ENCODE measurements at places on chromosomes 7 and 10. TPM values are rescaled to one million over a fixed set of nuclear protein-coding genes. Genes with fewer than 3 reads are reported as not detected.

WDR86 gene
- 2.5 TPM for polyA plus RNA-seq

ABHD11 gene
- 33.7 TPM for polyA plus RNA-seq

AS3MT gene
- polyA plus RNA-seq, result 9.0 TPM

NCF1 gene
- 0.05 TPM for polyA plus RNA-seq

DCLRE1A gene
- polyA plus RNA-seq, result 2.6 TPM

ANXA7 gene
- polyA plus RNA-seq, result 88.1 TPM

ELAPOR2 gene
- polyA plus RNA-seq, result 15.9 TPM

SPACDR gene
- 0.93 TPM for polyA plus RNA-seq

ITGA8 gene
- not detected for polyA plus RNA-seq

UPK3B gene
- not detected for polyA plus RNA-seq

CNPY1 gene
- polyA plus RNA-seq, result not detected

PURB gene
- 4.1 TPM for polyA plus RNA-seq

AEBP1 gene
- 105 TPM for polyA plus RNA-seq

IGF2BP3 gene
- polyA plus RNA-seq, result 46.5 TPM

CD36 gene
- polyA plus RNA-seq, result 0.10 TPM

- H3K36me3 ChIP-seq, result no peaks in the 10 kb centered on the region
- peaks cover 11% of the 10 kb centered on the region for H3K4me1 ChIP-seq
- peak; percentile 81 for DNase-seq
Measured at GRCh38 chr7:157432541-157432956, 95.7 kb downstream of the DNAJB6 start.

DNA sequence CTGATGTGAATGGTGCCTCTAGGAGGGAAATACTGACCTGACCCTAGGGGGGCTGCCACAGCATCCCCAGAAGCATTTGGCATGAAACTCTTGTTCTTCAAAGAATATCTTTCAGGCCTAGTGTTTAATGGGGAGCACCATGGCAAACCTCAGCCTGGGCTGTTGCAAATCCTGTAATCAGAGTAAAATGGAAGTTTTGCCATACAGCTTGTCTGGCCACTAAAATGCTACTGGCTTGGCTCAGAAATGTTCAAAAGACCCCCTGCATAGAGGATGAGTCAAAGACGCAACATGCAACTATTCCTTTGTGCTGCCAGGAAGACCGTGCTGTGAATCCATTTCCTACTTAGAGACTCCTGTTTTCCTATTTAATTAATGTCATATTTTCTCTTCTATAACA is 26.7 kb downstream of the HECW1 start:
- no peak overlapping the region for H3K27ac ChIP-seq
- H3K27me3 ChIP-seq, result peaks cover 31% of the 10 kb centered on the region

DNA sequence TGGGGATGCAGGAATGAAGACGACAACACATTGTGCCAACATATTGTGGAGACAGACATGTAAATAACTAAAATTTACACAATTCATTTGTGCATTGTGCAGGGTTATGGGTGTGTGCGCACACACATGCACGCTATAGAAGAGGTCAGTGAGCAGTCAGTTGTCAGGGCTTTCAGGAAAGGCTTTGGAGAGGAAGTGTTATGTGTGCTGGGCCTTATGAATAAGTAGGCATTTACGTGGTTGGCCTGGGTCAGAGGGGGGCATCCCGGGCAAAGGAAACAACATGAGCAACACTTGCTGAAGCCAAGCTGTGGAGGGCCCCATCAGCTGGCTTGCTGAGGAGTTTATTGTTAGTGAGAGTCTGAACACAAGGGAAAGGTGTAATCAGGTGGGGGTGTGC is 4.1 kb downstream of the PRXL2A start:
- no peak for DNase-seq
- H3K4me3 ChIP-seq, result no peak overlapping the region

GRCh38 chr10:98267894-98268693 is at the start of gene LOXL4:
TSS of gene LOXL4 (minus strand) at chr10:98268194. CDS start at chr10:98263019, 5,175 bp downstream.
- peaks cover 27% of the 10 kb centered on the region for H3K4me1 ChIP-seq
- no peak within 1 kb of the TSS for H3K27ac ChIP-seq
- H3K36me3 ChIP-seq, result no peaks in the 10 kb centered on the region
- no peak within 1 kb of the TSS for H3K4me3 ChIP-seq

DNA sequence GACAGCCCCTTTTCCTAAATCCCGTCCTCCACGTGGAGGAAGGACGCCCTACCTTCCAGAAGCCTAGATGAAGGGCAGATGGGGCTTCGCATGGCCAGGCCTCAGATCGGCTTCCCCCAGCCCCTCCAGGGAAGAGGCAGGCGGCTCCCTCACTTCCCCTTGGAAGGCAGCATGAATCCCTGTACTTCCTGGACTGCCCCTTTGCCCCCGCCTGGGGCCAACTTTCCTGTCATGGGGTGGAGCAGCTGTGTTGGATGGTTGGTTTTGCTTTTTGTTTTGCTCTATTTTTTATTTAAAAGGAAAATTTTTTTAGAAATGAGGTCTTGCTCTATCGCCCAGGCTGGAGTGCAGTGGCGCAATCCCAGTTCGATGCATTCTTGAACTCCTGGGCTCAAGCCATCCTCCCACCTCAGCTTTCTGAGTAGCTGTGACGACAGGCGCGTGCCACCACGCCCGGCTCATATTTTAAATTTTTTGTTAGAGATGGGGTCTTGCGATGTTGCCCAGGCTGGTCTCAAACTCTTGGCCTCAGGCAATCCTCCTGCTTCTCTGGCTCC is 27.2 kb downstream of the GTF2IRD1 start:
- H3K27me3 ChIP-seq, result no peaks in the 10 kb centered on the region
- peak overlapping the region; percentile 83 for H3K27ac ChIP-seq
- H3K4me1 ChIP-seq, result peaks cover 52% of the 10 kb centered on the region
- DNase-seq, result no peak

DNA sequence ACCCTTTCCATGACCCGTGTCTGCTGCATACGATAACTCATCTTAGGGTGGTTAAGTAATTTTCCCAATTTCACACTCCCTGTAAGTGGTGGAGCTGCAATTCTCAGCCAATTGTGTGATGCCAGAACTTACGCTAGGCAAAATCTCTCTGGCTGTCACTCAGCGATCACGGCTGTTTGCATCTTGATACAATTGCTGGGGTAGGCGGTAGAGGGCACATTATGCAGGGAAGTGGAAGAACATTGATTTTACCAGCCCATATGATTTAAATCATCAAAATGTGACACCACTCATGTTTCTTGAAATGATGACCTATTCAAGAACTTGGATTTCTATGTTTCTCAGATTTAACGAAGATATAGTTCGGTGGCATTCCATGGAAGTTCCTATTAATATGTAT is 108.7 kb upstream of the ADARB2 start:
- H3K27ac ChIP-seq, result no peak overlapping the region
- no peaks in the 10 kb centered on the region for H3K4me1 ChIP-seq
- no peaks in the 10 kb centered on the region for H3K27me3 ChIP-seq
- no peak for DNase-seq

- H3K27me3 ChIP-seq, result no peaks in the 10 kb centered on the region
- DNase-seq, result no peak
- peaks cover 31% of the 10 kb centered on the region for H3K36me3 ChIP-seq
- no peak overlapping the region for H3K4me3 ChIP-seq
Measured at GRCh38 chr7:24831240-24831639, 74.0 kb upstream of the GSDME start.

- peaks cover 7% of the 10 kb centered on the region for H3K4me1 ChIP-seq
- peak overlapping the region; percentile 76 for H3K27ac ChIP-seq
- H3K4me3 ChIP-seq, result no peak overlapping the region
- no peak for DNase-seq
- H3K27me3 ChIP-seq, result no peaks in the 10 kb centered on the region
Measured at GRCh38 chr10:119222966-119223386, 15.6 kb downstream of the GRK5 start.

DNA sequence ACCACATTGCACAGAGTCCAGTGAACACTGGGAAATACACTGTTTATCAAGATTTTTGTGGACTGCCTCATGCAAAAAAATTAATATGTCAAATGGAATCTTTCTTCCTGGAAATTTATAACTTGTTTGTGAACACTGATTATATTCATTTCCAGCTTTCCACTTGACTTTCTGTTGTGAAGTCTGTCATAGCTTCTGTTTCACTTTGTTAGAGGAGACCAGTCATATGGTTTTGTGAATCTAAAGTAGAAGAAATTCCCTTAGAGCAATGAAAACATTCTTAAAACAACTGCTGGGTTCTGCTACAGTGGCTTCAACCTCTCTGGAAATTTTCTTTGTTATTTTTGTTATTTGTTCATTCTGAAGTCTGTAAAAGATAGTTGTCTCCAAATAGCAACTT is 349.5 kb upstream of the NFE2L3 start:
- no peaks in the 10 kb centered on the region for H3K27me3 ChIP-seq
- H3K36me3 ChIP-seq, result no peaks in the 10 kb centered on the region
- H3K4me1 ChIP-seq, result peaks cover 3% of the 10 kb centered on the region
- no peak overlapping the region for H3K27ac ChIP-seq

GRCh38 chr7:50336894-50337703 is 32.6 kb downstream of the IKZF1 start:
- DNase-seq, result no peak
- H3K36me3 ChIP-seq, result no peaks in the 10 kb centered on the region
- H3K4me3 ChIP-seq, result no peak overlapping the region
- peaks cover 4% of the 10 kb centered on the region for H3K4me1 ChIP-seq
- no peak overlapping the region for H3K27ac ChIP-seq

DNA sequence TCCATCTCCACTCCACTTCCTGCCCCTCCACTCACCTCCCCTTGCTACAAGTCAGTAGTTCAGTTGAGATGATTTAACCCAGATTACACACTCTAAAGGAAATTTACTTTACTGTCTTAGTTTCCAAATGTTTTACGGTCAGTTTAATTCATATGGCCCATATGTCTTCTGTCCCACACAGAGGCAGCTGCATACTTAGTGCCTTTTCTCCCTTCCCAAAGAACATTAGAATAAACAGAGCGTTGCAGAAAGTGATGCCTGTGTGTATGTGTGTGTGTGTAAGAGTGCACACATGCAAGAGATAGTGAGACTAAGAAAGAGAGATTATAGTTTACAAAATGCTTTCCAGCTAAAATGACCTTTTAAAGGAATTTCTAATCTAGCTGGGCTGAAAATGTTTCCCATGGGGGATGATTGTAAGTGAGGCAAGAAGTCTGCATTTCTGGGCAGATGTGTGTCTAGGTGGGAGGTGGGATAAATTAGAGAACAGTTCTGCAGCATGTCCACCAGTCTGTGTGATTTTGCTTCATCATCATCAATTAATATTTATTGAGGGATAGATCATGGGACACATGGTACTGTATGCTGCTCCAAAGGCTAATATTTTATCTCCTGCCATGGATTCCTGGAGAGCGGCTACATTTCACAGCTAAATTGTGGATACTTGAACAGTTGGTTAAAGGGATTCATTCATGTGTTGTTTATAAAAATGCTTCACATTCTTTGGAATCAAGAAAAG is 81.5 kb downstream of the NXPH1 start:
- no peak overlapping the region for H3K27ac ChIP-seq
- no peak for DNase-seq
- H3K4me3 ChIP-seq, result no peak overlapping the region
- no peaks in the 10 kb centered on the region for H3K27me3 ChIP-seq
- no peaks in the 10 kb centered on the region for H3K36me3 ChIP-seq

DNA sequence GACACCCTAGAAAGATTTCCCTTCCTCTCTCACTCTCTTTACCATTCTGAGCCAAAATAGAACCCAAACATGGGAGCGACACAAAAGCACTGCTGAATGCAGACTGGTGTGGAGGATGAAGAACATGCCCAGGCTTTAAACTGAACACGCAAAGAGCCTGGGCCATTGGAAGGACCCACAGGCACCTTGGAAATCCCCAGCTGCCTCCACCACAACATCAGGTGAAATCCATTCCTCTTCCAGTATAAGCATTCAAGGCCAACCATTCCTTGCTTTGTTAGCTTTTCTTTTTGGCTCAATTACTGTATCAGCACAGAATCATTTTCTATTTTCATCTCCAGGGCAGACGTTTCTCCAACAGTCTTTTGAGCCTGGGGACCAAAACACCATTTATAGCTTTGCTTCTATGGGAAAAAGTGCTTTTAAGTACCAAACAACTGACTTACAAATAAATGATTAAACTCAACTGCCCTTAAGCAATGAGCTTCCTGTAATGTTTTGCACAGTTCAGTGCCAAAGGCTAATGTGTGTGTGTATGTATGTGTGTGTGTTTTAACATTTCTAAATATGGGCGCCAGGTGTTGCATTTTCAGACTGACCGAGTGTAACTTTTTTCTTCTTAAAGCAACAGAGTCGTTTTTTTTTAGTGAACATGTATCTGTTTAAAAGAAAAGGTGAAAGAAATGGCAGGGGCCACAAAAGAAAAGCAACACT is 16.2 kb upstream of the BLNK start:
- H3K27ac ChIP-seq, result no peak overlapping the region
- H3K27me3 ChIP-seq, result no peaks in the 10 kb centered on the region
- DNase-seq, result no peak
- no peaks in the 10 kb centered on the region for H3K36me3 ChIP-seq
- peaks cover 2% of the 10 kb centered on the region for H3K4me1 ChIP-seq

- DNase-seq, result no peak
- no peak overlapping the region for H3K27ac ChIP-seq
- H3K36me3 ChIP-seq, result no peaks in the 10 kb centered on the region
- no peaks in the 10 kb centered on the region for H3K27me3 ChIP-seq
- no peak overlapping the region for H3K4me3 ChIP-seq
- H3K4me1 ChIP-seq, result no peaks in the 10 kb centered on the region
Measured at GRCh38 chr10:53387562-53387961, 615.0 kb upstream of the MBL2 start.

GRCh38 chr7:12741951-12742575 is 54.6 kb downstream of the ARL4A start:
- no peaks in the 10 kb centered on the region for H3K27me3 ChIP-seq
- H3K36me3 ChIP-seq, result no peaks in the 10 kb centered on the region
- H3K4me3 ChIP-seq, result no peak overlapping the region
- DNase-seq, result no peak

- DNase-seq, result peak; percentile 52
- peak within 1 kb of the TSS; percentile 71 for H3K27ac ChIP-seq
- H3K4me1 ChIP-seq, result no peaks in the 10 kb centered on the region
- no peaks in the 10 kb centered on the region for H3K27me3 ChIP-seq
- H3K4me3 ChIP-seq, result peak within 1 kb of the TSS; percentile 65
Measured at GRCh38 chr7:14902589-14903067, at the start of gene DGKB. TSS of gene DGKB (minus strand) at chr7:14902751.

GRCh38 chr7:47088329-47089067 is 493.4 kb downstream of the TNS3 start:
- peak; percentile 77 for DNase-seq
- H3K27ac ChIP-seq, result no peak overlapping the region
- peaks cover 2% of the 10 kb centered on the region for H3K4me1 ChIP-seq
- no peak overlapping the region for H3K4me3 ChIP-seq

- no peak for DNase-seq
- peaks cover 30% of the 10 kb centered on the region for H3K27me3 ChIP-seq
- H3K4me1 ChIP-seq, result no peaks in the 10 kb centered on the region
- H3K4me3 ChIP-seq, result no peak overlapping the region
- H3K36me3 ChIP-seq, result no peaks in the 10 kb centered on the region
Measured at GRCh38 chr7:21984042-21984441, 38.3 kb upstream of the CDCA7L start.

- H3K4me3 ChIP-seq, result no peak overlapping the region
- no peaks in the 10 kb centered on the region for H3K27me3 ChIP-seq
- no peaks in the 10 kb centered on the region for H3K36me3 ChIP-seq
- H3K4me1 ChIP-seq, result peaks cover 6% of the 10 kb centered on the region
Measured at GRCh38 chr7:154791611-154792010, 211.3 kb downstream of the PAXIP1 start.

GRCh38 chr10:106479636-106480035 is 684.9 kb downstream of the SORCS1 start:
- no peaks in the 10 kb centered on the region for H3K36me3 ChIP-seq
- H3K27me3 ChIP-seq, result no peaks in the 10 kb centered on the region
- DNase-seq, result no peak
- peaks cover 6% of the 10 kb centered on the region for H3K4me1 ChIP-seq
- no peak overlapping the region for H3K4me3 ChIP-seq
- H3K27ac ChIP-seq, result no peak overlapping the region

Measured in SK-N-SH (cell line).